ENCODE measurements at places on chromosomes 5 and 9.

GRCh38 chr9:137460363-137461315, 1.5 kb upstream of the NSMF start:
- DNase-seq: no peak

- no peak for DNase-seq
Observed at GRCh38 chr5:158039911-158040347, 181.0 kb upstream of the CLINT1 start.

DNA sequence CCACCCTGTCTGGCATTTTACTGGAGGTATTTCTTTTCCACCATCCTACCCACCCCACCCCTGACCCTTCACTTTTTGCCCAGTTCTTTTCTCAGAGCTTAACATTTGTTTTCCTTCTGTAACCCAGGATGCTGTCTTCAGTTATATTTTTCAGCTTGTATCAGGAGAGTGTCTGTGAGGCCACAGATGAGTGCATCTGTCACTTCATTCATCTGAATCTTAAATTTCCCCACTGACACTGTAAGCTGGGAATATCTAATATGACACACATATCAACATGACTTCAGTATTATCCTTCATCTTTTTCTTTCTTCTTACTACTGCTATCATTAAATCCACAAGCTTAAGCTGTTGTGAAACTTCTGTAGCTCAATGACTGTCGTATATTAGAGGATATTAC, 4.9 kb downstream of the MARCHF3 start:
- DNase-seq: no peak

- no peak for DNase-seq
Observed at GRCh38 chr9:128250839-128251731, 24.7 kb downstream of the GOLGA2 start.
